Caki2 (cell line): ENCODE measurements at places on chromosomes 6 and 20. TPM values are rescaled to one million over a fixed set of nuclear protein-coding genes. Genes with fewer than 3 reads are reported as not detected.

PLG gene
- not detected in 2 replicates for total RNA-seq

ACTR5 gene
- 7.9 and 11.6 TPM in 2 replicates for total RNA-seq

JAG1 gene
- 142 and 148 TPM in 2 replicates for total RNA-seq

- no peak for DNase-seq
Observed at GRCh38 chr6:105545228-105545920, 142.5 kb upstream of the PREP start.

DNA sequence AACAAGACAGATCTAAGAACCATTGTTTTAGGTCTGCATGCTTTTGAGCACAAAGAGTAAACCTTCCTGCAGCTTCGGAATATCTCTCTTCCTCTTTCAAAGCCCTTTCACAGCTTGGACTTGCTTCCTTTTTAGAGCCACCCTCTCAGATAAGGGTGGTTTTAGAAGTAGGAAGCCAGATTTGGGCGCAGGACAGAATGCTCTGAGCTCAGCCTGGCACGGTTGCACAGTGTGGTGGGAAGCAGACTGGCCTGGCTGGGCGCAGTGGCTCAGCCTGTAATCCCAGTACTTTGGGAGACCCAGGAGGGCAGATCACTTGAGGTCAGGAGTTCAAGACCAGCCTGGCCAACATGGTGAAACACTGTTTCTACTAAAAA lies 35.6 kb upstream of the PNRC1 start:
- no peak for DNase-seq

DNA sequence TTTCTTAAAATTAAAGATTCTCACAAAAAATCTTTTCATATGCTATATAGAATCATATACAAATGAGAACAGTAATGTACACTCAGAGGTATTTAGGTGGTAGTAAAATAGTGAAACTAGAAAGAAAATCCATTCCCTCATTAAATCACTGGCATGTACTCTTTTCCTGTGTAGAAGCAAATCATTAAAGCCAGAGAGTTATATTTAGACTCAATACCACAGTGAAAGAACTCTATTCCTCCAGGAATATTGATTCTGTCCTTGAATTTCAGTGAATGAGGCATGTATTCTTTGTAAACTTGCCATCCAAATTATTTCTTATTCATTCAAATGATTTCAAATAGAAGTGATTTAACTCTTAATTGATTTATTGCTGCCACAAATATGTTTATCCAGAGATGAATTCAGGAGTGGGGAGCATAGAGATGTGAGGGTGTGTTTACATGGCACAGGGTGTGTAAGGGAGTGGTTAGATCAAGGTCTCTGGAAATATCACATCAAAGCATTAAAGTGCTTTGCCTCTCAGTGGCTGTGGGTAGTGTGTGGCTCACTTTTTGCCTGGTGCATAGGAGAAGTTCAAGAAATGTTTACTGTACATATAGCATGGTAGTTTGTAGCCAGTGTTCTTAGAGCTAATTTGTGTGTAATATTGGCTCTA lies 141.2 kb downstream of the FAM83B start:
- no peak for DNase-seq
